Fibroblast of skin of right biceps (primary cell): ENCODE measurements at places on chromosomes 4 and X.
A peak's percentile ranks its signal among the peaks of the same experiment; 100 is the strongest.

DNA sequence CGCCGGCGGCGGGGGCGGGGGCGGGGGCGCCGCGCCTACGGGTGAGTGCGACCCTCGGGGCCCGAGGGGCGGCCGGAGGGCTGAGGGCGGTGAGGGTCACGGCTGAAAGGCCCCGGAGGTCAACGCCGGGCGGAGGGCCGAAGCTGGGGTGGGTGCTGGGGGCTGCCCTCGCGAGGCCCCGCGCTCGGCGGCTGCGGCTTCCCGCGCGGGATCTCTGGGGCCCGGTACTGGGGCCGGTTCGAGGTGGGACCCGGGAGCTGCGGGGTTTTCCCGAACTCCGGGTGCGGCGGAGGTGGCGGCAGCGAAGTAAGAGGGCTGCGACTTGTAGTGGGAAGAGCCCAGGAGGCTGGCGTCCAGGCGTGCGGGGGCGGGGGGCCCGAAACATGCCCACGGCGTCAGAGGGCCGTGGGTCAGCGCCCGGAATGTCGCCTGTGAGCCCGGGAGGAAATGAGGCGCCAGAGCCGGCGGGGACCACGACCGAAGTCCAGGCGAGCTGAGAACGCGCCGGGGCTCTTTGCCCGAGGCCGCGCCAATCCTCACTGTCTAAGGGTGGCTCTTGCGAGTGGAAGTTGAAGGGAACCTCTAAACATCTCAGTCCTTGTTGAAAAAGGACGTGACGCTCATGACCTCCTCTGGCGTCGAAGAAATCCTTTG lies 407 bp downstream of the IL13RA1 start:
- peak; percentile 28 for DNase-seq

DNA sequence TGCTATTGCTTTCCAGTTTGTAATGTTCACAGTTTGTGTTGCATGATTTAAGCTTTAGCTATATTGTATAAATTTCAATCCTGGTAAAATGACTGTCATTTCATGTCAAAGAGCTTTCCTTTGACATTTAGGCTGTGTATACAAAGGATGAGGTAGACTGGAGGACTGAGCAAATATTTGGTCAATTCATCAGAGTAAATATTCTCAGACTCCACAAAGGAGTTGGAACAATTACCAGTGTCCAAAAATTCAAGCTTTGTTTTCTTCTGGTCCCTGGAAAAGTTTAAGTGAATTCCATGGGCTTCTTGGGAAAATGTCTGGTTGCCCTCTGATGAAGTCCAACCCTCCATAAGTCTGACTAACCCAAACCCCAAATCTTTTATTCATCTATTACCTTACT lies 682.4 kb downstream of the DACH2 start:
- no peak for DNase-seq

DNA sequence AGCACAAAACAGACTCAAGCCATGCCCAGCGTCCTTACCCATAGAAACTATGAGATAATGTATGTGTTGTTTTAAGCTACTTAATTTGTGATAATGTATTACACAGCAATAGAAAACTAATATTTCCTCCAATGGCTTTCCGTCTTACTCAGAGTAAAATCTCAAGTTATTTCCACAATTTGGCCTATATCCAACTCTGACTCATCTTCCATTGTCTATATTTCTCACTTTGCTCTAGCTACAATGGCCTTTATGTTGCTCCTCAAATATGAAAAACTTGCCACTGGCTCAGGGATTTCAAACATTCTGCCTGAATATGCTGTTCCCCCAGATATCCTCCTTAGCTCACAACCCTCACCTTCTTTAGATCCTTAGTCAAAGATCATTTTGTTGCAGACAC lies 31.6 kb downstream of the IQCM start:
- DNase-seq = peak; percentile 53

DNA sequence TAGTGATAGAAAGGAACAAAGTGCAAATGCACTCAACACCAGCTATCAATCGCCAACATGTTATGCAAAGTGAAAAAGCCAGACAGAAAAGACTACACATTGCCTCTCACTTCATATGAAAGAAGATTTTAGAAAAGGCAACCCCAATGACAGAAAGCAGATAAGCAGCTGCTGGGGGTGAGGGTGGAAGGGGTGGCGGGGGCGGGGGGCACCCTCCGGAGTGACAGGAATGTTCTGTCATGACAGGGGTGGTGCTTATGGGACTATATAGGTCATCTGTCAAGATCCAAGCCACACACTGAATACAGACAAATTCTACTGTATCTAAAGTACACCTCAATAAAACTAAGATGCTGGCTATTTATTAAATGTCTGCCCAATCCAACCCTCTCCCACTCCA lies 10.7 kb downstream of the WDR1 start:
- DNase-seq = no peak

- DNase-seq = no peak
Observed at GRCh38 chrX:15501506-15501905, 899 bp downstream of the BMX start.

DNA sequence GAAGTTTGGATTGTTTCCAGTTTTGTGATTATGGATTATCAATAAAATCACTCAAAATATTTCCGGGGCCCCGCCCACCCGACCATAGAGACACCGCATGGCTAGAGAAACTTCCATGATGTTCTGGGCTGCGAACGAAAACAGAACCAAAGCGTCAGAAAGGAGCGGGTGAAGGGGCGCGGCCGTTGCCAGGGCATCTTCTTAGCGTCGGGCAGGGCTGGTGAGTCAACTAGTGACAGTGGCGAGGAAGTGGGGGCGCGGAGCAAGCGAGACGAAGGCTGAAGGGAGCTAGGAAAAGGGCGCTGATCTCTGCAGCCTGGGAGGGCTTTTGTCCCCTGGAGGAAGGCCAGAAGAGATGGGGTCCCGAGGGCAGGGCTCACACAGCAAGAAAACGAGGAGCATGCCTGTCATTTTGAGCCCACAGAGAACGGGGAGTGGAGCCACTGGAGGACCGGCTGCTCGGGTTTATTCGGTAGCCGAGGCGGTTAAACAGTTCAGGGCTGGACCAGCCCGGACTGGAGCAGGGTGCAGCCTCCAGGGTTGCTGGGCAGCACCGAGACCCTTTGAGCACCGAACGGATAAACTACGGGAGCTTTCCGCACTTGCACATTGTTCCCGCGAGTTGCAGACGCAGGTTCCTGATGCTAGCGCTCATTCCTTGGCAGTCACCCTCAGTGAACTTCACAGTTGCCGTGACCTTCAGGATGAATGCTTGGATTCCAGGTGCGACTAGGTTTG lies 298.1 kb upstream of the TRPC5 start:
- DNase-seq = no peak

DNA sequence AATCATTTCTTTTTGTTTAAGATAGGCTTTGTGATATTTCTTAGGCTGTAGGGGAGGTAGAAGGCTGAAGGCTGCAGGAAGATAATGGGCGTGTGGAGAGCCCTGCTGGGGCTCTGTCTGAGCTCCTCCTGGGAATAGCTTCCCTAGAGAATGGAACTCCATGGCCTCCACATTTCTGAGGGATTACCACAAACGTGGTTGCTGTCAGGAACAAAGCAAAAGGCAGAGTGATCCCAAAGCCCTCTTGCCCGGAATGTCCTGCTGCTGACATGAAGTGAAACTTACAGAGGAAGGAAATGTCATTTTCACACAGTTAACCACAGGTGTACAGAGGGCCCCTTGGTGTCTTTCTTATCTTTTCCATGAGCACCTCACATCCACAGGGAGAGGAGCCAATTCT lies 89.3 kb downstream of the DDIT4L start:
- no peak for DNase-seq

- no peak for DNase-seq
Observed at GRCh38 chr4:7243609-7244330, 51.4 kb downstream of the SORCS2 start.

DNA sequence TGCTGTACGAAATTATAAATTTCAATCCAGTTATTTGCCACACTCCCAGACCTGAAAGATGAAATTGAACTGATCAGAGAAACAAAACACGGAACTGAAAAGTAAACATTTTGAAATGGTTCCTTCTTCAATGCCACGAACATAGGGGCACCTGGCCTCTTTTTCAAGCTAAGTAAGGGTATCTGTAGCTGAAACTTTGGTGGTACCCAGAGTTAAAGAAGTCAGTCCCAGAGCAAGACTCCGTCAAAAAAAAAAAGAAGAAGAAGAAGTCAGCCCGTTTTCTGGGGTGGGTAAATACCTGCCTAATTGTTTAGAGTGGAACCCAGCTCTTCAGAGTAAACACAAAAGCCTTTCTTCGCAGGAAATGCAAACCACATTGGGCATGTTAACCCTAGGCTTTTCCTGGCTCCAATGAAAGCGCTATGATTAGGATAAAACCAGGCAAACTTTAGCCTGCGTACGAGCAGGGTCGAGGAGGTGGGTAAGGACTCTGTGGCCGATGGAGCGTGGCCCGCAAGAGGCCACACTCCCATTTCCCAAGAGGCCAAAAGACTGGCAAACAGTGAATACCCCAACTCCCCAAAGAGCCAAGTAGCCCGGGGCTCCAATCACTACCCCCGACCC lies 1.3 kb downstream of the ANTXR2 start:
- DNase-seq = no peak

GRCh38 chr4:128837679-128838078 lies 28.2 kb downstream of the JADE1 start:
- no peak for DNase-seq

DNA sequence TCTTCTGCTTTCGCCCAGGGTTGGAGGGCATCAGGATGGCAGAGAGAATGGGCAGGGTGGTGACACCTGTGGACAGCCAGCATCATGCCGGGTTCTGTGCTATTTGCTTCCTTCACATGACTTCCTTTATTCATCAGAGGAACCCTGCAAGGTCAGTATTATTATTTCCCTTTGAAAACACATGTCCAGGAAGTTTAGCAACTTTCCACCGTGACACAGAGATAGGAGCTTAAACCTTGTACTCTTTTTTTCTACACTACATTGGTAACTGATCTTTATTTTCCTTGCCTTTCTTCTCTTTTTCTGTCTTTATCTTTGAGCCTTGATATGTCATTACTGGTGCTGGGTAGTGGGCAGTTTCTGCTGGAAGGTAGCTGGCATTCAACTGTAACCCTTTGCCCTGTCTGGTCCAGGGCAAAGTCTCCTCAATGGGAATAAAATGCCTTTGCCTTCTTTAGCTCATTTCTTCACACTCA lies 5.0 kb upstream of the MGST2 start:
- no peak for DNase-seq

DNA sequence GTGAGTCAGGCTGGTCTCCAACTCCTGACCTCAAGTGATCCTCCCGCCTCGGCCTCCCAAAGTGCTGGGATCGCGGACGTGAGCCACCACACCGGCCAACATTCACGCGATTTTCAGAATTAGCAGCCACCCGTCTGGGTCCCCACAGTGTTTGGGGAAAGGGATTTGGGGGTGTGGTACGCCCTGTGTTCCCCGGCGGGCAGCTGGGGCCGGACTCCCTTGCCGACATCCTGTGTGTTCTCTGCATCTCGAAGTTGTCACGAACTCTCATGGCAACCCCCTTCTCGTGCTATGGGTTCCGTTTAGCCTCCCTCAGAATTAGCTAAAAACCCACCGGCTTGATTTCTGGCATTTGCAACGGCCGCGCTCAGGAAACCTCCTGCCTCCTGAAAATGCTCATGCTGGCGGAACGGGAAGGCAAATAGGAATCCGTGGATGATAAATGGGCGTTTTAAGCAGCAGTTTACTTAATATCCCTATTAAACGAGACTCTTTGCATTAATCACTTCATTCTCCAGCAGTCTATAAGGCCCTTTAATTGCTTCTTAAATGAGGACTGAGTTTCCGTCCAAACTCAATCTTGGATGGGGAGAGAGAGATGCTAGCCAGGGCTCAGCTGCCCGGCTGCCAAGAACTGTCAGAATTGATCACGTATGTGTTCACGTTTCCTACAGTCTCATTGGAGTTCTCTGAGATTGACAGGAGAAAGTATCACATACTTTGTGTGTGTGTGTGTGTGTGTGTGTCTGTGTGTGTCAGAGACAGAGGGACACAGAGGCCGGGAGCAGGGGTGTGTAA lies 78.9 kb upstream of the PPP2R3B start:
- no peak for DNase-seq

GRCh38 chr4:95545546-95545945 lies 3.2 kb downstream of the UNC5C start:
- no peak for DNase-seq

- no peak for DNase-seq
Observed at GRCh38 chrX:37846558-37846933, 825 bp downstream of the DYNLT3 start.

GRCh38 chr4:43049326-43049725 lies 156.8 kb downstream of the GRXCR1 start:
- no peak for DNase-seq

- DNase-seq = no peak
Observed at GRCh38 chrX:114365065-114365834, 218.6 kb upstream of the HTR2C start.

DNA sequence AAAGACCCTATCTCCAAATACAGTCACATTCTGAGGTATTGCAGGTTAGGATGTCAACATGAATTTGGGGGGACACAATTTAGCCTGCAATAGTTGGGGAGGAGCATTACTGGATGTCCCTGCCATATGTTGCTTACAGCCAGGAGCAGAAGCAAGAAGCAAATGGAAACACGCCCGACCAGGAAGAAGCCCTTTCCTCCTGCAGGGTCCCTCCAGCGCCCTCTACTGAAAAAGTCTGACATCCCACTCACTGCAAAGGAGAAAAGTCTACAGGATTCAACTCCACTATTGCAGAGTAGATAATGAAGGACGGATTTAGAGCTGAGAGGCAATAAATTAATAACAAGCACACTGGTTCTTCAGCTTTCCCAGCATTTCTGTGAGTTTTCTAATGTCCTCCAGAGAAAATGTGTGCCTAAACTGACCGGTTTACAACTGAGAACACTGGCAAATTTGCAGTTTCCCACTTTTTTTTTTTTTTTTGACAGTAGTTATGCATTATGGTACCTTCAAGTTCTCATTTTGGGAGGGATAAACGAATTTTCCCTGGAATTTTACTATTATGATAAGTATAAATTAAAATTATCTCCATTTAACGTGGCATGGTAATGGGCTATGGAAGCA lies 31.7 kb downstream of the COQ2 start:
- DNase-seq = peak; percentile 65

DNA sequence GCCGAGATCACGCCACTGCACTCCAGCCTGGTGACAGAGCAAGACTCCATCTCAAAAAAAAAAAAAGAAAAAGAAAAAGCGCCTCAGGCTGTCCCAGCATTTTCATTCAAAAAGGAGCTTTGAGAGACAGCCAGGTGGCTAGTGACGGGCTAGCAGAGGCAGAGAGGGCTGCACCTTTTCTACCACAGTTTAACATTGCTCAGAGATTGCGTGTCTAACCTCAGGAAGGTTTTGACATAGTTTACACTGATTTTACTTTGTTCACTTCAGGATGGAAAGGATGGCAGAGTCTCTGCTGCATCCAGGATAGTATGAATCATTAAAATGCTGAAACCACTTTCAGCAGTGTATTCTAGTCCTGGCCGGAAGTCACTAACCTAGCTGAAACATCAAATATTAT lies 28.1 kb downstream of the ZFP42 start:
- DNase-seq = peak; percentile 23

- no peak for DNase-seq
Observed at GRCh38 chr4:164892018-164892417, 15.0 kb downstream of the APELA start.

DNA sequence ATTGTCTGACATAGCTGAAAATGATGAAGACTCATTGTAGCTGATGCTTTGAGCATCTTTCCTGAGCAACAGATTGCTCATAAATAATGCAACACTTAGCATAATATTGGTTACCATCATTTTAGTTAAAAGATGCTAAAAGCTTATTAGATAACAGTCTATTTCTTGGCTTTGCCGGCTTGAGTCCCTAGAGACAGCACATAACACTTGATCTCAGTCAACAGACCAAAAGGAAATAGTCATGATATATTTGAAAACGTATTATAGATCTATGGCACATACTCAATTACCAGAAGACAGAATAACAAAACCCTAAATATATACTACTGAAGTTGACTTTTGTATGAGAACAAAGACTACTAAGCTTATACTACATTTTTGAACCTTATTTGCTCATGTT lies 846.7 kb upstream of the EPHA5 start:
- DNase-seq = no peak
